ENCODE measurements at places on chromosomes 3 and 15. TPM values are rescaled to one million over a fixed set of nuclear protein-coding genes. Genes with fewer than 3 reads are reported as not detected.

The STRIT1 gene
- total RNA-seq: not detected

The ARPIN gene
- total RNA-seq: 9.1 TPM

The CD200R1 gene
- not detected for total RNA-seq

The SPINT1 gene
- total RNA-seq: 159 TPM

The ALDH1A2 gene
- total RNA-seq: 18.7 TPM

The STAG1 gene
- total RNA-seq: 18.4 TPM

The AKAP13 gene
- total RNA-seq: 40.9 TPM

The SLC2A2 gene
- not detected for total RNA-seq

The GNAT1 gene
- not detected for total RNA-seq

The HES1 gene
- 17.1 TPM for total RNA-seq

The MFSD1 gene
- total RNA-seq: 32.8 TPM

The ST8SIA2 gene
- total RNA-seq: 6.3 TPM

The GP9 gene
- not detected for total RNA-seq

DNA sequence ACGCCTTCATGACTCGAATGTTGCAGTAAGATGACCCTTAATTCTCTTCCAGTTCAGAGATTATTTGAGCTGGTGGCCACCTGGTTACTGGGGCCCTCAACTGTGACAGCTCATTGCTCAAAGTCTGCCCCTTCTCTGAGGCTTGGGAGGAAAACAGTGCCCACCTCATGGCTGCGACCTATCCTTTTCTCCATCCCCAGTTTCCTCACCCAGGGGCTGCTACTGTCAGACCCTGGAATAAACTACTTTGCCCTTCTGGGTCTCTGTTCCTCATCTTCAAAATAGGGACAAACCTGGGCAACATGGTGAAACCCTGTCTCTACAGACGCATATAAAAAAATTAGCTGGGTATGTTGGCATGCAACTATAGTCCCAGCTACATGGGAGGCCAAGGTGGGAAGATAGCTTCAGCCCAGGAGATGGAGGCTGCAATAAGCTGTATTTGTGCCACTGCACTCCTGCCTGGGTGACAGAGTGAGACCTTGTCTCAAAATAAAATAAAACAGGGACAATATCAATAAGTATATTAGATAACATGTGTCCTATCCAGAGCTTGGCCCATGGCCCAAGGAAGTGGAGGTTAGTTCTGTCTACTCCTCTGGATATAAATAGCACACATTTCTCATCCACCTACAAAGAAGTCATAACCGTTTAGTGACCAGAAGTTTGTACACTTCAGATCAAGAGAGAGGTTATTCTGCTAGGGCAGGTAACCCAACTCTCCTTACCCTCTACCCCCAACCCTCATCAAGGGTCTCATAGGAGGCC lies 2.2 kb upstream of the RASL12 start:
- no peak for DNase-seq

GRCh38 chr15:49962044-49962602 lies 156.9 kb downstream of the ATP8B4 start:
- DNase-seq: no peak

DNA sequence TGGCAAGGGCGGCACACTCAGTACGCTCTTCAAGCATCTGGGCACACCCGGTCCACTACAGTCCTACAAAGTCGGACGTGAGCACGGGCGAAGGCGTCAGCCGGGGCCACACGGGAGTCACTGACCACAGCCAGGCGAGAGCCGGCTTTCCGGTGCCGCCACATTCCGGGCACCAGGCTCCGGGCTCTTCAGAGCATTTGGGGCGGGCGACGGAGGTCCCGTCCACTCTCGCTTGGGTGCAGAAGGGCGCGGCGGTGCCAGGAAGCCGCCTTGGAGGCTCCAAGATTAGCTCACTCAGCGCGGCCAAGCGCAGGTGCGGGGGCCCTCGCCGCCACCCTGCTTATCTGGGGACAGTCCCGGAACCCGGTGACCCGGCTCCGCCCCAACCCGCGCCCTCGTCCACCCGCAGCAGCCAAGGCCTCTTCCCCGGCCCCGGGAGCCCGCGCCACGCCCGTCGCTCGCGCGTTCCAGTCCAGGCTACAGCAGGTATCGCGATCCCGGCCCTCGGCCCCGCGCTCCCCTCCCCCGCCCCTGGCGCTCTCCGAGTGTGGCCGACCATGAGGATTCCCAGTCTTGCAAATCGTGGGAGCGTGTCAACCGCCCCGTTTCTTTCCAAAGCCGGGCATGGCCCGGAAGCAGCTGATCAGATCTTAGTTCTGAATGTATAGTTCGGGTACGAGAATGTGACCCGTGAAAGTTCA lies at the start of gene ADPRH:
Gene ADPRH (plus strand): TSS at position 127 of the 701 bp plus-strand sequence. CDS start 2,678 bp downstream, outside the sequence.
- DNase-seq: no peak

GRCh38 chr3:175704366-175705055 lies 845.4 kb downstream of the NAALADL2 start:
- no peak for DNase-seq

- peak; percentile 46 for DNase-seq
These were observed 18.2 kb downstream of the ATP1B3 start for GRCh38 chr3:141894524-141895176.

GRCh38 chr3:49648354-49649019 lies 25.7 kb upstream of the APEH start:
- no peak for DNase-seq

DNA sequence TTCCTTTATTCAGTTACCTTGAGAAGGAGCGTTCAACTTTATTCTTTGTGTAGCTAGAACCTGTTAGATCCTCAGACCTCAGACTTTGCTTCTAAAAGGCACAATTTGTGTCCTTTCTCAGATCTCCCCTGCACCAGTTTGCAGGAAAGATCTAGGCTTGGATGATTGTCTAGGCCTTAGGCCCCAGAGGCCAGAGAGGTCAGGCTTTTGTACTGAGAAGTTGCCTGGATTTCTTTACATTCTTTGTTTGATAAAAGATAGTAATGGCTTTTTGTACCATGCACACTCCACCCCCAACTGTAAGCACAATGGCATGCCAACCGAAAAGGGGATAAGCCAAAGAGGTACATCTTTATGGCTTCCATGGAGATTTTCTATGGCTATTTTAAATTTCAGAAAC lies 719.6 kb upstream of the NR2F2 start:
- DNase-seq: no peak

DNA sequence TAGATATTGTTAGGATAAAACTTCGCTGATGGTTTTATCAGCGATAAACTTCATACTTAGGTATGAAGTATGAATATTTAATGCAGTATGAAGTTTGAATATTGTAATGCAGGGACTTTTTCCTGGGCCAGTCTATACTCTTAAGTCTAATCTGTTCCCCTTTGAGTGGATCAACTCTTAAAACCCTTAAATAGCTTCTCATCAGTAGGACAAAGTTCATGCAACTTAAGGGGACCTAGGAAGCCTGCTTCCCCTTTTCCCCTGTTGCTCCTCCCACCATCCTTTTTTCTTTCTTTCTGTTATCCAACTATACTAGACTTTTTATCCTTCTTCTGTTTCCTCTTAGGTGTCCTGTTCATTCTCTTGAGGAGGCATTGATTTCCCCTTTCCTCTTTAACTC lies 78.7 kb downstream of the MITF start:
- DNase-seq: no peak

GRCh38 chr3:172519740-172520139 lies 3.5 kb downstream of the TNFSF10 start:
- DNase-seq: no peak

GRCh38 chr3:127391436-127392155 lies 103.8 kb upstream of the PRR20G start:
- DNase-seq: no peak

- no peak for DNase-seq
These were observed 33.3 kb downstream of the GLB1 start for GRCh38 chr3:33063651-33064051.

- DNase-seq: no peak
These were observed 1.4 kb downstream of the MORF4L1 start for GRCh38 chr15:78873793-78874765.

- DNase-seq: no peak
These were observed 4.1 kb upstream of the ACTC1 start for GRCh38 chr15:34799149-34800101.

DNA sequence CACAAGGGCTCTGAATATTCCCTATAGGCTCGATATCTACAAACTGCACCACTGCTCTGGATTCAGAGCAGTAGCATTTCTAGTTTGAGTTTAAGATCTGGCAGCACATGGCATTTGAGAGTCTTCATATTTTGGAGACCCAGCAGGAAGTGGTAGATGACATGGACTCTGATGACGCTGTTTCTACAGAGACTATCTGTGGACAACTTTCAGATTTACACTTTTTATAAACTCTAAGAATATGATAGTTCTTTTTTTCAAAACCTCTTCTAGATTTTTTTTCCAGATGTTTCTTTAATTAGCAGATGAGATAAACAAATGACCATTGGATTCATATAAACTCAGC lies 35.8 kb downstream of the ARMC8 start:
- no peak for DNase-seq

- no peak for DNase-seq
These were observed 211.4 kb upstream of the ZNF385D start for GRCh38 chr3:21962456-21962855.

- DNase-seq: no peak
These were observed 34.7 kb downstream of the MOBP start for GRCh38 chr3:39501968-39502837.

- DNase-seq: no peak
These were observed 112.2 kb upstream of the SLC6A11 start for GRCh38 chr3:10703875-10704274.

DNA sequence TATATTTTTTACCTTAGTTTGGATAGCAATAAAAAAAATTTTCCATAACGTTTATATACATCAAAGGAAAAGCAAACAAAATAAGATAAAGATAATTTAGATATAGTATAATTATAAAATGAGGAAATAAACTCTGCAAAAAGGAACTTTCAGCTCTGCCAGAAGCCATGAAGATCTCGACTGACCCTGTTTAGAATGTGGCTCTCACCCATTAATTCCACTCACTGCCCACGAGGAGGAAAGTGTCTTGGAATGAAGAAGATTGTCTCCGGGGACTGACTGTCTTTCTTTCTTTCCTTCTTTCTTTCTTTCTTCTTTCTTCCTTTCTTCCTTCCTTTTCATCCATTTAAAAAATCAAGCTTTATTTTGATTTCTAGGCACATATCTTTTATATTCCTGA lies 20.1 kb upstream of the PRR20G start:
- DNase-seq: no peak

DNA sequence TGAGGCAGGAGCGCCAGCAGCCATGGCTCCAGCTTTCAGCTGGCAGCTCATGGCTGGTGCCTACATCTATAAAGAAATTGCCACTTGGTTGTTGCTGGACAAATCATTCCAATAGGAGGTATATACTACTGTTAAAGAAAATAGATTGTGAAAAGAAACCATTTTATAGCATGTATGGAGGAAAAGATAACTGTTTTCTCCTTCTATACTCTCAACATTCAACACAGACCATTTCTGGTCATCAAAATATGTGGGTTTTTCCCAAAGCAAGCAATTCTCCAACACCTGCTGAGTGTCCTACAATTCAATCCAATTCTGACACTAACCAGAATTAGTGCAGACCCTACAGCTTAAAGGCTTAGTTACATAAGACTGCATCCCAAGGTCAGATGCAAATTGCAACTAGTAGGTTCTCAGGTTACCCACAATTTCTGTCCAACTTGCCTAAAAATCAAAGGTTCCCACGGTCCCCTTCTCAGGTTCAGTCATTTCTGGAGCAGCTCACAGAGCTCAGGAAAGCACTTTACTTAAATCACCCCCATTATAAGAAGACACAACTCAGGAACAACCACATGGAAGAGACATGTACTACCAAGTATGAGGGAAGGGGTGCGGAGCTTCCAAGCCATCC lies 42.4 kb upstream of the STRIT1 start:
- DNase-seq: no peak

GRCh38 chr3:101859882-101860448 lies 10.7 kb downstream of the NFKBIZ start:
- DNase-seq: no peak

DNA sequence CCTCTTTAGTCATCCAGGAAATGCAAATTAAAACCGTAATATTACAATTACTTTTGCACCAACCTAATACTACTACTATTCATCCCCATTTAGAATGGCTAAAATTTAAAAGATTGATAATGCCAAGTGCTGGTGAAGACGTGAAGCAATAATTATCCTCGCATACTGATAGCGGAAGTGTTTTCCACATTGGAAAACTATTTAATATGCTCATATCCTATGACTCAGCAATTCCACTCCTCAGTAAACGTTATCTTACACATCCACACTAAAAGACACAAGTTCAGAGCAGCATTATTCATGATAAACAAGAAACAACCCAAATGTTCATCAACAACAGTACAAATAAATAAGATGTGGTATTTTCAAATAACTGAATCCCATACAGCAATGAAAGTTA lies 70.6 kb downstream of the VPS13C start:
- DNase-seq: no peak

DNA sequence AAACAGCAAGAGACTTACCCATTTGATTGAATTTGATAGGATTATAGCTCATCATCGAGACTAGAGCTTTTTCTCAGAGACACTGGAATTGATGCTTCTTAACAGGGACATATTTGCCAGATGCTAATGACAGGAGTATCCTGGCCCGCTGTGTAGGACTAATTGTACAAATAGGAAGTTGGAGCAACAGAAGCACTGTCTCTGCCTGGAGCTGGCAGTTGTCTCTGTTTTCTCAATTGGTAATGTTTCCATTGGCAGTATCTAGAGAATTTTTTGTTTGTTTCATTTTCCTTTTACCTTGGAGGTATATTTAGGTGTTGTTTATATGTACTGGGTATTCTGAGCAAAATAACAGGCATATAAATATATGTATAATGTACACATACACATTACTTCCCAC lies 8.9 kb upstream of the PCOLCE2 start:
- DNase-seq: no peak

- DNase-seq: no peak
These were observed 790 bp downstream of the RAB5A start for GRCh38 chr3:19947549-19948225.

DNA sequence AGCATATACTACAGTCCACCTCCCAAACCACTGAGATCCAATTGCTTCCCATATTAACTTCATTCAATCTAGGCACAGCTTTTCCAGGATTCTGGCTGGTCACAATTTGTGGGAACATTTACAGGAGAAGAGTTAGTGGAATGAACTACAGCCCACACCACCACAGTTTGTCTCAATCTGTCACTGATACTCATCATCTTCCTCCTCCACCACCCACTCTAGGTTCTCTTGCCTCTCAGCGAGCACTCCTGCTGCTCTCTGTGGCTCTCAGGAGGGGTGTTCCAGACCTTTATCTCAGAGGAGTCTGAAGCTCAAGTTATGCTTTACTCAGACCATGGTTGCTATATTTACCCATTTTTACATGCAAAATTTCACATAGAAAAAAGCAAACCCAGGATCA lies 25.9 kb upstream of the PLA2G4D start:
- DNase-seq: no peak

All from epithelial cell of proximal tubule (primary cell).